ENCODE measurements at places on chromosomes 6 and 20.

GRCh38 chr6:31883676-31884075 is 4.9 kb upstream of the SLC44A4 start:
- no peak for DNase-seq

- DNase-seq: no peak
Measured at GRCh38 chr6:83216806-83217205, 23.6 kb downstream of the RWDD2A start.

DNA sequence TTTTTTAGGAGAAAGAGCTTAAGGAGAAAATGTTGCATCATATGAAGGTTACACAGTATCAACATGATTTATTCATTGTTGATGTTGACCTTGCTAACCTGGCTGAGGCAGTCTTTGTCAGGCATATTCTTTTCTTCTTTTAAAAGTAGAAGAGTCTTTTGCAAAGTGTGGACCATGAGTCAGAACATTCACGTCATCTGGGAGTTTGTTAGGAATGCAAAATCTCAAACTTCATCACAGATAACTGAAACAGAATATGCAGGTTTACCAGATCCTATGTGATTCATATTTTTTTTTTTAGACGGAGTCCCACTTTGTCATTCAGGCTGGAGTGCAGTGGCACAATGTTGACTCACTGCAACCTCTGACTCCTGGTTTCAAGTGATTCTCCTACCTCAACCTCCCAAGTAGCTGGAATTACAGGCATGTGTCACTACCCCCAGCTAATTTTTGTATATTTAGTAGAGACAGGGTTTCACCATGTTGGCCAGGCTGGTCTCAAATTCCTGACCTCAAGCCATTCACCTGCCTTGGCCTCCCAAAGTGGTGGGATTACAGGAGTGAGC is 530.4 kb upstream of the BTBD3 start:
- DNase-seq: no peak

DNA sequence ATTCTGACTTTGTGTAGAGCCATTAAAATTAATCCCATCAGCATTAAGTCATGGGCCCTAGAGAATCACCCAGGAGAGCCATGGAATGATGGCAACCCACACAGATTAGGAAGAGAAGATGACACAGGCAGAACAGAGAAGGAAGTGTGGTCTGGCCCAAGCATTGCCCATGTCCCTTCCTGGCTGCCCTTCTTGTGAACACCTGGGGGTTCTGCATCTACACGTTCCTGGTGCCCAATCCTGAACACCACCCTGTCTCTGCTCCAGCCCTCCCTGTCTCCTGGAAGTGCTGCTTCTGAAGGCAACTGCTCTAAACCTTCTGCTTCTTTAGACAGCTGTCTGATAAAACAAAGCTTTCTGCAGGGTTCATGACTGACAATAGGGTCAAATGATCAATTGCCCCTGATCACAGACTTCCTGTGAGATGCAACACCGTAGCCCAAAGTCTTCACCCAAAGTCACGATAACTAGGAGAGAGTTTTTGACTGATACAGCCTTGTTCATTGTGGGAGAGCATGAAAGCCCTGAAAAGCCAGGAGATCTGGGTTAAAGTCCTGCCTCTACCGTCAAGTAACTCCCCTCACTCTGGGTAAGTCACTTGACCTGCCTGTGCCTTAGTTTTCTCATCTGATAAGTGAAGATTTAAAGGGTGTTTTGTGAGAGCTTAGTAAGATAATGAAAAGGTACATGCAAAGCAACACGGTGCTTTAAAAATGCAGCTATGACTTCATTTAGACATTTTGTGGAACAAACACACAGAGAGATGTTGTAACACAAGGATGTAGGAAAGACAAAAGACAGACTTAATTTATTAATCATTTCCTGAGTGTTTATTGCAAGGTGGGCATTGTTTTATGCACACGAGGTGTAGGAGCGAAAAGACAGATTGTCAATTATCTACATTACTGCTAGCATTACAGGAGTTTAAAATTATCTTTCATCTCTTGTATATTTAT is 291.2 kb upstream of the STXBP5 start:
- peak; percentile 35 for DNase-seq

GRCh38 chr20:59949911-59950310 is 8.3 kb upstream of the CDH26 start:
- no peak for DNase-seq

DNA sequence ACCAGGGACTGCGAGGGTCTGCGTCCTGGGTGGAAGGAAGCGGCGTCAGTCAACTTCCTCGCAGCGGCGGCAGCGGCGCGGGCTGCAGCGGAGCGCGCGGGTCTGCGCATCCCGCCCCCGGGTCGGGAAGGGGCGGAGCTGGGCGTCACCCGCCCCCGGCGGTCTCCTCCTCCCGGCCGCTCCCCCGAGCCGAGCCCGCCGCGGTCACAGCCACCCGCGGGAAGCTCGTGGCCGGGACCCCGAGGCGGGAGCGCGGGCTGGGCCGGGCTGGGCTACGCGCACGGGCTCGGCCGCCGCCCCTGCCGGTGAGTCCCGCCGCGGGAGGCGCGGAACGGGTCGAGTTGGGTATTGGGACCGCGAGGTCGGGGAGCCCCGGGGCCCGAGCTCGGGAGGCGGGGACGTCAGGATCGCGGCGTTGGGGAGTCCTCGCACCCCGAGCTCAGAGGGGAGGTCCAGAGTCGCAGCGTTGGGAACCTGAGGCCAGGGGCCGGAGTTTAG is at the start of gene PAQR8:
Gene PAQR8 (plus strand): TSS at position 207 of the 498 bp plus-strand sequence. CDS start 41,063 bp downstream, outside the sequence.
- peak; percentile 66 for DNase-seq

- DNase-seq: no peak
Measured at GRCh38 chr20:36550790-36551299, 9.5 kb downstream of the MYL9 start.

DNA sequence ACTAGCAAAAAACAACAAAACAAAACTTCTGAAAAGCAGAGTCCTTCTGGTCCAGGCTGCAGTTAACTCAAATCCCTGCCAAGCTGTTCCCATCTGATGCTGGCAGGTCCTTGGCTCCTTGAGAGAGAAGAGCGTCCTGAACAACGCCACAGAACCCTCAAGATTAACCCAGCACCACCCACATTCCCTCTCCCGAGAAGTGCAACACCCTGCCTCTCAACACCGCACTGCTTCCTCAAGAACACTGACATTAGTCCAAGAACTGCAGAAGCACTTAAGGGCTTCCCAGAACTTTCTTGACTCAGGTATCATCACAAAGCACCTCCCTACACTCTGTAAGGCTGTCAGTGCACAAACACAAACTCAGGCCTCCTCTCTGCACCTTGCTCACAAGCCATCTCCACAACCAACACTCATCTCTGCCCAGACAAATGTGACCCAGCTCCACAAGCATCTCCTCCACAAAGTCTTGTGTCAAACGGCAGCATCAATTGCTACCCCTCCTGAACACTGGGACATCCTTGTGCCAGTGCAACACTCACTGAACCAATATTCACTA is 7.5 kb downstream of the MRPL14 start:
- DNase-seq: no peak

DNA sequence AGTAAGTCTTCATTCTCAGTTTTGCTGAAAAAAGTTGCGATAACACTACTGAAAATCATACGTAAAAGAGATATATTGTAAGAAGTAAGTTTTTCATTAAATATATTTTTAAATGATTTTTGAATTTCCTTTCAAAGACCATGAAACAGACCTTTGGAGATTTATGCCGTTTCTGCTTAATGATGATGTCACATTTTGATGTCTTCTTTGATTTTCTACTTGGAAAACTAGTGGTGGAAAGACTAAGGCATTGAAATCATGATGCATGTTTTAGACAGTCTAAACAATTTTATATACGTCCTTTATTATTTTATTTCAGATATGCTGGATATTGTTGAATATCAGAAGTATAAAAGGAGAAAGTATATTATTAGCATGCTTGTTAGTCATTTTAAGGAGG is 33.7 kb downstream of the EYA4 start:
- DNase-seq: no peak

DNA sequence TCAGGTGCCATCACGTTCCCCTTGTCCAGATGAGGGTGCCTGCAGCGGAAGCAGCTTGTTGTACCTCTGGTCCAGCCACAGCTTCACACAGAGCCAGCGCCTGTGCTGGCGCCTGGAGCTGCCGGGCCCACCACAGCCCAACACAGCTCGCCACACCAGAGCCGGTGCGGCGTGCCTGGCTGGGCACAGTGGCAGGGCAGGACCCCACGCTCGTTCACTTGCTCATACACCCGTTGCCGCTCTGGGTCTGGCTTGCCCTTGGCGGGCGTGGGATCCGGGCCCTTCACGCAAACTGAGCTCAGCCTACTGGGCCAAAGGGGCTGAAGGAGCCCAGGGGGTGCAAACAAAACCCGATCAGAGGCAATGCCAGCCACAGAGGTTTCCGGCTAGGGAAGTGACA is 492.5 kb upstream of the MANEA start:
- DNase-seq: no peak

- DNase-seq: no peak
Measured at GRCh38 chr20:48583171-48583570, 244.6 kb downstream of the PREX1 start.

GRCh38 chr6:8172530-8172929 is 70.2 kb upstream of the EEF1E1 start:
- no peak for DNase-seq
